NCI-H2029 (cell line): ENCODE measurements at places on chromosomes 5 and 9.

DNA sequence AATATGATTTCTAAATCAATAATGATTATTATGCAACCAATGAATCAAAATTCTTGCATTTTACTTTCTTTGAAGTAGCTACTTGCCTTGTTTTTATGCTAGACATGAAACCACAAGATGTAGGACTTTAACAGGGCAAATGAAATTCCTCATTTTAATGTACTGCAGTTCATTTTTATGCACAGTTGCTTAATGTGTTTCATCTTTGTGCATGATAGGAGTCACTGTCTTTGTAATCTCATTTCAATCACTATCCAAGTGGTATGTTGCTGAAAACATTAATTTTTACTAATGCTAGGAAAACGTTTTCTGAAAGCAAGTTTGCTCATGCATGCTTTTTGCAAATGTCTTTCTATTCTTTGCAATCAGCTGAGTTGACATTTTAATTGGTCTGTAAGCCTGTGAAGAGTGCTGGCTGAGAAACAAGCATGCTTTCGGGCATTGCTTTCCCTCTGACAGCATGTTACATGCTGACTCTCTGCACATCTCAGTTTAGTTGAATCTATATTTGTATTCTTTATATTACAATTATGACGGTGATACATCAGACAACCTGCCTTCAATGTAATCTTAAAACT, 535.0 kb upstream of the CDH18 start:
- DNase-seq = no peak

- no peak for DNase-seq
Measured at GRCh38 chr5:51832934-51833470, 449.8 kb downstream of the ISL1 start.

DNA sequence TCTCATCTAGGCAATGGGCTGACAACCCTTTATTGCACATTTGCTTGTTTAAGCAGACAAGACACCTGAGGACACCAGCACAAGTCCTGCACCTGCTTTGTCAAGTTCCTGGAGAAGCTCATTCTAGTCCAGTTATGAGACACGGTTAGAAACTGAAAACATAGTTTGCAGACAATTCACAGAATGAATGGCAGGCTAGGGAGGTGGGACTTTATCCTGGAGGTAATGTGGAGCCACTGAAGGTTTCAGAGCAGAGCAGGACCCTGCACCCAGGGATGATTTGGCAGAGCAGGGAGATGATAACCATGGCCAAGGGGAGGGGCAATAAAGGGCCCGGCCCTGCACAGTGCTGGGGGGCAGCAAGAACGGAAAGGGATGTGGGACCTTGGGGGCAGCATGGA, 50.7 kb upstream of the SLC25A51 start:
- no peak for DNase-seq

- DNase-seq = no peak
Measured at GRCh38 chr9:124312290-124313265, 54.8 kb downstream of the NEK6 start.

DNA sequence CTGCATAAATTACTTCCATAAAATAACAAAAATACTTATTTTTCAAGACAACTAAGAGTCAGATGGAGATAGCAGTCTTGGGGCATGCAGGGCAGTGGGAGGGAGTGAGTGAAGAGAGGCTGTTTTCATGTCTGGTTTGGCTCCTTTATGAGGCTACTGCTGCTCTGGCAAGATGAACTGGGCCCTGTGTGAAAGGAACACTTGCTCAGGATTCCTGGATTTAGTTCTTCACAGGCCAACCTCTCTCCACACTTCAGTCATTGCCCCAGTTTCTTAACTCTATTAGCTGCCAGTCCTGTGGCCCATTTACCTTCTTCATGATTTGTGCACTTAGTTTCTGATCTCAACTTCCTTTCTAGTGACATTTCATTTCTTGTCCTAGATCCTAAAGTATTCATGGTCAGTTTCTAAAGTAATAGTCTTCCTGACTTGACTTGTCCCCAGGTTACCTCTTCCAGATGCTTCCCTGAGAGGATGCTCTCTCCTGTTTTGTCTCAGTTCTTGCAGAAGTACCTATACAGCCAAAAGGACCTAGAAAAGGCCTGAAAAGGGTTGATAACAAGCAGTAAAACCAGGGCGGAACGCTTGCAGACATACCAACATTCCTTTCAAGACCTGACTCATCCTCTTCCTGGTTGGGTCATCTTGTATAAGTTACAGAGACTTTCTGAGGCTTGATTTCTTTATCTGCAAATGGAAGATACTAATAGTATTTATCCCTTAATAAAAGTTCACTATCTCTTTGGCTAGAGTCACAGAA, 77.0 kb upstream of the ZFAND5 start:
- no peak for DNase-seq

DNA sequence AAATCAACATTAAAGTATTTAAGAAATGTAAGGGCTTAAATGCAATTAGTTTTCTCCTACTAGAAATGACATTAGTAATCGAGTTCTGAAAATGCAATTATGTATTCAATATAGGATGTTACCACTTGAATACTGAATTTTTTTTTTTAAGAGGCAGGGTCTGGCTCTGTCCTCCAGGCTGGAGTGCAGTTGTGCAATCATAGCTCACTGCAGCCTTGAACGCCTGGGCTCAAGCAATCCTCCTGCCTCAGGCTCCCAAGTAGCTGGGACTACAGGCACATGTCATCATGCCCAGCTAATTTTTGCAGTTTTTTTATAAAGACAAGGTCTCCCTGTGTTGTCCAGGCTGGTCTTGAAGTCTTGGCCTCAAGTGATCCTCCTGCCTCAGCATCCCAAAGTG, 1.5 kb downstream of the CDC20B start:
- no peak for DNase-seq
